Natural killer cell (primary cell): ENCODE measurements at places on chromosomes 2 and 18.
A peak's percentile ranks its signal among the peaks of the same experiment; 100 is the strongest.

- DNase-seq, result no peak
Measured at GRCh38 chr2:129456691-129457090, 522.8 kb upstream of the RAB6C start.

GRCh38 chr2:199443589-199444130 lies 14.1 kb downstream of the SATB2 start:
- no peak for DNase-seq

GRCh38 chr2:190791347-190791975 lies 89.2 kb upstream of the GLS start:
- peak; percentile 11 for DNase-seq

GRCh38 chr2:116810645-116811044 lies 1003.8 kb upstream of the DDX18 start:
- no peak for DNase-seq

- peak; percentile 87 for DNase-seq
Measured at GRCh38 chr2:221518201-221518934, 53.7 kb downstream of the EPHA4 start.

DNA sequence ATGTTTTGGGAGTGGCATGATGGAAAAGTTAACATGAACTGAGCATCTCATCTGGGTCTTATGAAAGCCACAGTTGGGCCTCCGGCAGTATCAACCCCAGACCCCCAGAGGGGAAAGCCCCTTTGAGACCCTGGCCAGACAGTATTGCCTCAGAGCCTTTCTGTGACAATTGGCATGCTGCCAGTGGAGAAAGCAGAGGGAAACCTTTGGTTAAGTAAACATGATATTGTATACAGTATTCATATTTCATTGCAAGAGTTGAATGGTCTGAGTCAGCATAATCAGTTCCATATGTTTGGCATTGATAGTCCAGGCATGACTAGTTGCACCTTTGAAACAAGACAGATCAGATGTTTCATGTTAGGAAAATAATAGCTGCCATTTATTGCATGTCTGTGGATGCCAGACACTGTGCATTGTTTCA lies 20.0 kb downstream of the MERTK start:
- no peak for DNase-seq

DNA sequence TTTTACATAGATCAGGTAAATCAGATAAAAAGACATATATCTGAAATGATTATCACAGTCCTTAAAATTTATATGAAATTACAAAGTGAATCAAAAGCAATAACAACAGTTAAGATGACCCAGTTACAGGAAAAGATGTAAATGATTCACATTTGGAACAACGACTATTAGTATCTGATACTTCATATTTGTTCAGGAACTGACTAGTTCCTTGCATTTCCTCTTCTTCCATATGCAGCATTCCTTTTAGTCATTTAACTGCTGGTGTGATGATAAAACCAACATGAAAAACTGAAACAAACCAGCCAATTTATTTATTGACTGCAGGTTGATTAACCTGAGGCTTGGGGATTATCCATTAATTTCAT lies 75.2 kb downstream of the RBMS1 start:
- DNase-seq, result no peak

DNA sequence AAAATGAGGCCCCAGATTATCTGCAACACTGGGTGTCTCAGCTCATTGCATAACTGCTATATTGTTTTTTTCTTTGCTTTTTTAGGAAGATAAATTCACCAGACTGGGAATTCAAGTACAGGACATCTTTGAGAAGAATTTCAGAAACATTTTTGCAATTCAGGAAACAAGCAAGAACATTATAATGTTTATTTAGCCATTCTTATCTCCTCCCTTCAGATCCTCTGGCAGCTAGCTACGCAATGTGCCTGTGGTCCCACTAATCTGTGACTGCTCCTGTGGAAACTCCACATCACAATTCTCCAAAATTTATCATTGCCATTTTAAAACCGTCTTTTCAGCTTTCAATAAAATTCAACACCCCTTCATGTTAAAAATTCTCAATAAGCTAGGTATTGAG lies 126.8 kb downstream of the SP100 start:
- DNase-seq, result no peak

DNA sequence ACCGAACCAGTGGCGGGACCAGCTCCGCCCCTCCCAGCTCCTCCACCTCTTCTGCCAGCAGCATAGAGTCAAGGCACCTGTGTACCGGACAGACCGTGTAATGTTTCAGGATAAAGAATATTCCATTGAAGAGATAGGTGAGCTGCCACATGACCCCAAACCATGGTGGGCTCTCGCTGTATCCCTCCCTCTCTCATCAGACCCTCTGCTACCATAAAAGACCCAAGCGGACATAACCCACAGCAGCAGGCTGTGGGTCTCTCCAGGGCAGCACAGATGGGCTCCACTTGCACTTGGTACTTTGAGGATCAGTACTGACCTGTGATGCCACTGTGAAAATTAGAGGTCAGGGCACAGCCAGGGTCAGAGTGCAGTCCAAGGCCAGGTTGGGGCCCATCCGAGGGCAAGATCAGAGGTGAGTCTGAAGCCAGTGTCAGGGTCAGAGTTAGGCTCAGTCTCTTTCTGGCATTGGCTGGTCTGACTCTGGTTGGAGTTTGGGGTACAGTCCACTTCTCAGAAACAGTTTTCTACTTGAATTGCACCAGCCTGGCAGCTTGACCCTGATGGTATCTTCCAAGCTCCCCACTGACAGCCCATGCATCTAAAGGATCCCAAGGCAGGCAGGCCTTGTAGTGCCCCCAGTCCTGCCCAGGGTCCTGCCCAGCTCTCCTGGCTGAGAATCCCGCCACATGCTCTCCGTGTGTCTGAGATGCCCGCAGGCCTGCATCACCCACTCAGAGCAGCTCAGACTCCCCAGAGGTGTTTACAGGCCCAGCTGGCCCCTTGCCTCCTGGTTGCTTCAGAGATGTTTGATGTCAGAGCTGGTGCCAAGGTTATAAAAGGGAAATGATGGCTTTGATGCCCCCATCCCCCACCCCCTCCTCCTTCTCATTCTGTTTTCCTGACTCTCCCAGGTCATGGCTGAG lies 212.1 kb downstream of the DYSF start:
- DNase-seq, result no peak

- DNase-seq, result no peak
Measured at GRCh38 chr2:168294409-168294808, 47.0 kb upstream of the STK39 start.

DNA sequence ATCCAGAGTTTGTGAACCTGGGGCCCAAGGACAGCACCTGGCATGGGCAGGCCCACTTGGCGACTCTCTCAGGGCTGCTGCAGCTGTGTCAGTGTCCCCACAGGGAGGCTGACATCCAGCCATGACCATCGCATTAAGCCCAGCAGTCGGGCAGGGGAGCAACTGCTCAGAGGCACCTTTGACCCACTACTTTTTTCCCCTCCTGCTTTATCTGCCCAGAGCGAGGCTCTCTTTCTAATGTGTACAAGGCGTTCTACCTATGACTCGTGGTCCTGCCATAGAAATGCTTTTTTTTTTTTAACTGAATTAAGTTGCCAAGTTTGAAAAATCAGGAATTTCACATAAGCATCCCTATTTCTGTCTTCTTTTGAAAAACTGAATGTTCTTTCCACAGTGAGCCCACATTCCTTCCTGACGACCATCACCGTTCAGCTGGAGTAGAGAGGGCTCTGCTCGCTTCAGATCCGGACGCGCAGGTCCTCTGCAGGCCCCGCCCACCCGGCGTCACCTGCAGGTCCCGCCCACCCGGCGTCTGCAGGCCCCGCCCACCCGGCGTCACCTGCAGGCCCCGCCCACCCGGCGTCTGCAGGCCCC lies 403 bp upstream of the CLUL1 start:
- DNase-seq, result peak; percentile 82

DNA sequence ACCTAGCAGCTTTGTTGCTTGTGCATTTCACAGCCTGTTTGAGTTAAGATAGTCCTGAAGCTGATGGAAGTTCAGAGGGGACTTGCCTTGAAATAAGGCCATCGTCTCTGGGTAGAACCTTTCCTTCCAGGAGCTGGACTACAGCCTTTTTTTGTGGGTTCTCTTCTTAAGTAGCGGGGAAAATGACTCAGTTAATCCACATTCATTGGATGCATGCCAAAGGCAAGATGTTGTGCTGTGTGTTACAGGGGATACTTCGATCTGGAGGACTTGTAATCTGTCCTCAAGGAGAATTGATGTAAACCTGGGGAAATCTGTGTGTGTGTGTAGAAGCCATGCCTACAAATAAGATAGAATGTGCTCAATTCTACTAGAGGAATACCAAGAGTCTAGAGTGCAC lies 46.8 kb downstream of the RPIA start:
- no peak for DNase-seq

- peak; percentile 87 for DNase-seq
Measured at GRCh38 chr2:109510136-109511028, 103.4 kb downstream of the SEPTIN10 start.

- no peak for DNase-seq
Measured at GRCh38 chr2:120461092-120461491, 115.2 kb downstream of the INHBB start.

DNA sequence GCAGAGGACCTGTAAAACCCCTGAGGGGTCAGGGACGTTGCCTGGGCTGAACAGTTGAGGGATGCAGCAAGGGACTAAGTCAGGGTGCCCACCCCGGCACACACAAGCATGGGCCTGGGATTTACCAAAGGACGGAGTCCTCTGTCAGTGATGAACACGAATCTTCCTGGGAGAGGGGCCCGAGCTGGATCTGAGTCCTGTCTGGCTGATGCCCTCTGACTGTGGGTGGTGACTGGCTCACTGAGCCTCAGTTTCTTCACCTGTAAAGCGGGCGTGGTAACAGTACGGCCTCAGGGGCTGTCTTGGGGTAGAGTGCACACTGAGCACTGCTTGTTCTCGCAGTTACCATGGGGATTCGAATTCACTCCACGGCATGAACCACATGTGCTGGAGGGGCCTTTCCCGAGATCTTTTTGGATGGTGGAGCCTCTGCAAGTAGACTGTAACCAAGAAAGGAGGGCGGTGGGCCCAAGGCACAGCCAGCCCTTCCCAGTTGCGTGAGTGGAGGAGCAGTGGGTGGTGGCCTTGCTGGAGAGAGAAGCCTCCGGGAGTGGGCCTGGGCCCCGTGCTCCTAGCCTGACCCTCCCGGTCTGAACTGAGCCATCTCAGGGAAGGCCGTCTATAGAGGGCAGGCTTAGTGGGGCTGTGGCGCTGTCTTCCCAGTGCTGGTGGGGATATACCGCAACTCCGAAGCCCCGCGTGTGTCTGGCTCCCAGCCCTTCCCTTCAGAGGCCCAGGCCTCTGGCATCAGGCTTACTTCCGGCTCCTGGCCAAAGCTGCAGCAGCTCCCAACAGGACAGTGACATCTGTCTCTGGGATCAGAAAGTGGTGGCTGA lies 130.8 kb upstream of the HS6ST1 start:
- DNase-seq, result peak; percentile 9

DNA sequence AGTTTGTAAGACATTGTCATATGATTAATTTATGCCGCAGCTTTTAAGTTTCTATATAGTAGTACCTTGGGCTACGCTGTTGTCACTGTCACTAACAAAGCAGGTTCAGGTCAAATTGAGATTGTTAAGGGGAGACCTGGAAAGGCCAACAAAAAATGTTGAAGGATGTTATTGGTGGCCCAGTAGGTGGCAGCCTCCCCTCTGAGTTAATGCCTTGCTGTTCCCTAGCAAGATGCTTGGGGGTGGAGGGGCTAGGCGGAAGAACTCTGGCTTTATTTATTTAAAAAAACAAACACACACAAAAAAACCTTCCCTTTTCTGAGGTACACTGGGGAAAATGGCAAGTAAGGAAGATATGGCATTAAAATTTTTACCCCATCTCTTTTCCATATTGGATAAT lies 128.3 kb upstream of the ATP5MC3 start:
- no peak for DNase-seq

DNA sequence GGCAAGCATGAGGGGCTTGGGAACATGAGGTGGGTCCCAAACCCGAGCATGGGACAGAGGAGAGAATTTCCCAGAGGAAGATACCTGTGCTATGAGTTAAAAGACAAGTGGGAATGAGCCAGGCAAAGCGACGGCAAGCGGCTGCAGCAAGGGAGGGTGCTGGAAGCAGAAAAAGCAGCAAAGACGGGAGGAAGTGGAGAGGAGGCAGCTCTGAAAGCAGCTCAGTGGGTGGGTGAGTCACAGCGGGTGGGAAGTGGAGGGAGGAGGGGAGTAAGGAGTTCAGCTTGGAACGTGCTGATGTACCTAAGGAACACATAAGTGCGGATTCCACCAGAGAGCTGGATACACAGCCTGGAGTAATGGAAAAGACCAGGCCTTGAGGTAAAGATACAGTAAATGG lies 41.4 kb downstream of the THUMPD2 start:
- DNase-seq, result no peak

GRCh38 chr2:104388296-104388695 lies 465.6 kb upstream of the POU3F3 start:
- DNase-seq, result no peak

GRCh38 chr2:38907743-38908562 lies 18.3 kb downstream of the ARHGEF33 start:
- DNase-seq, result no peak

DNA sequence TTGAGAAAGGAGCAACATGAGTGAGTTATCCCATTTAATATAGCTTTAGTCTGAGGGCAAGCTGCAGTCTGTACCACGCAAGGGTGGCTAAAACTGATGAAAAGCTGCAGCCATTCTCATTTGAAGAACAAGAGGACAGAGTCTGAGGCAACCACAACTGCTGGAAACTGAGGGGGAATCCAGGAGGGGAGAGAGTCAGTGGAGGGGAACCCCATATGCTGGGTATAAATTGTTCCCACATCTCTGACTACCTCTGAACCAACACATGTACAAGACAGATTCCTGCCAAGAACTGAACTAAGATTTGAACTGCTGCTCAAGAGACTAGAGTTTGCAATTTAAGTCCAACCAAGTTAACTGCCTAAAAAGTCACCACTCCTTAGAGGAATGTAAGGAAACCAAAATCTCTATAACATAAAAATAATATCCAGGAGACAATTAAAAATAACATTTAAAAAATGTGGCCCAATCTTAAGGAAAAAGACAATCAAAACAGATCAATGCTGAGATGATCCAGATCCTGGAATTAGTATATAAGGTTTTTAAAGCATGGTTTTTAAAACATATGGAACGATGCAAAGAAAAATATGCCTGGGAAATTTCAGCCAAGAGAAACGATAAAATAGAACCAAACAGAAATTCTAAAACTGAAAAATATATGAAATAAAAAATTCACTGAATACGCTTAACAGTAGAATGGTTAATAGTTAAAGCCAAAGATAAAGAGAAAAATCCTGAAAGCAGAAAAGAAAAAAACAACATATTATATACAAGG lies 11.2 kb downstream of the CWC22 start:
- no peak for DNase-seq

DNA sequence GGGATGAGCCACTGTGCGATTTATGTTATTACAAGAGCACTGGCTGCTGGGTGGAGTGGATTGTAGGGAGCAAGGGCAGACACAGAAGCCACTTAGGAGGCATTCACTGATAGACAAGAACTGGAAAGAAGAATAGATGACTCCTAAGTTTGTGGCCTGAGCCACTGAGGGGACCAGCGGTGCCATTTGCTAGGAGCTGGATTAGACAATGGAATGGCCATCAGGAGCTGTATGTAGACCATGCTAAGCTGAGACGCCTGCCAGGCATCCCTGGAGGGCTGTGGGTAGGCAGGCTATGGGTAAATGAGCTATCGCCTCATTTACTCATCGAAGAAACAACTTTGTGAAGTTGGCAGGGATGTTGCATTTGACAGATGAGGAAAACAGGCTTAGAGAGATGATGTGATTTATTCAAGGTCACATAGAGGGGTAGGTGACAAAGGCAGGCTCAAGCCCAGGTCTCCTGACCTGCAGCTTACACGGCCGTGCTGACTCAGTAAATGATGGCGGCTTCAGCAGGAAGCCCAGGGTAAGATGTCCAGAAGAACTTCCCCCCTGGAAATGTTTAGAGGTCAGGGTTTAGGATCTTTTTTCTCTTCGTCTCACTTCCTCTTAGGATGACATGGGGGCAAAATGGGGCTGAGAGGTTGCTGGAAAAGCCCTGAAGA lies 2.8 kb downstream of the MFSD2B start:
- DNase-seq, result no peak
